ENCODE measurements at places on chromosomes 1 and 21. TPM values are rescaled to one million over a fixed set of nuclear protein-coding genes. Genes with fewer than 3 reads are reported as not detected.
A peak's percentile ranks its signal among the peaks of the same experiment; 100 is the strongest.

- DNase-seq: peak; percentile 93
Measured at GRCh38 chr1:234997201-234997895, 131.3 kb downstream of the TOMM20 start.

DNA sequence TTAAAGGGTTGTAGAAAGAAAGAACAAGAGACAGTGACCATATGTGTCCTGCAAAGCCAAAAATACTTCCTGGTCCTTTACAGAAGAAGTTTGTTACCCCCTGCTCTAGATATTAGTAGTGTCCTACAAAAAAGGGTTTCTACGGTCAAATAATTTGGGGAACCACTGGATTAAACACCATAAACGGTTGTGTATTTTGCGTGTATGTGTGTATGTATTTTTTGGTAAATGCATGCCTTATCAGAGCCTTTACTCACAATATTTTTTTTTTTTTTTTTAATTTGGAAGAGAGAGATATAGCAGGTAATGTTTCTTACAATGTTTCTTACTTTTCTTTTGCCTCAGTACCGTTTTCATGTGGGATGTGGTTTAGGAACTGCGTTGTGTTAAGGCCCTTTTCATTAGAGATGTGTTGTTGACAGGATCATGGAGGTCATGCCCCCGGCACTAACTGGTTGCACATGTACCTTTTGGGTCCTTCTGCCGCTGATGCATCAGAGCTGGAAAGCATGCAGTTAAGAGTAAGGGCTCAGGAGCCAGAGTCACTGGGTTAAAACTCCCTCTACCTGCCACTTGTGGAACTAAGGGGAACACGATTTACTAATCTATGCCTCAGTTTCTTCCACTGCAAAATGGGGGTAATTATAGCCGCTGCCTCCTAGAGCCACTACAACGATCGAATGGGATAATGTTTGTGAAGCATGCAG, 234.6 kb upstream of the KAZN start:
- no peak for DNase-seq

DNA sequence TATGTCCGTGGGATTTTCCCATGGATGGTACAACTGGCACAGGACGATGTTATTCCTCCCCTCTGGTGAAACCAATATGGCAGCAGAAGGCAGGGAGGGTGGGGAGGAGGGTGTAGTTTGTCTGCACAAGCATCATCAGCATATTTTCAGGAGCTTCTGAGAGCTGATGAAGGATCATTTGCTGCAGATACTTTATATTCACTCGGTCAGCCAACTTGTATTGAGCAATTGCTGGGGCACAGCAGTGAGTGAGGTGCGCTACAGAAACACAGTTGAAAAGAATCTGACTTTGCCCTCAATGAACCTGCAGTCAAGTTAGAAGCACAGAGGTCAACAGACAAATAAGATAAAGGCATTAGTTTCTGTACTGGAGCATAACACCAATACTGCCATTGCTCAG, 13.0 kb downstream of the PKP1 start:
- no peak for DNase-seq

Gene TIE1
- total RNA-seq: 59.4 TPM

- no peak for DNase-seq
Measured at GRCh38 chr1:214510914-214511638, 40.3 kb downstream of the PTPN14 start.

DNA sequence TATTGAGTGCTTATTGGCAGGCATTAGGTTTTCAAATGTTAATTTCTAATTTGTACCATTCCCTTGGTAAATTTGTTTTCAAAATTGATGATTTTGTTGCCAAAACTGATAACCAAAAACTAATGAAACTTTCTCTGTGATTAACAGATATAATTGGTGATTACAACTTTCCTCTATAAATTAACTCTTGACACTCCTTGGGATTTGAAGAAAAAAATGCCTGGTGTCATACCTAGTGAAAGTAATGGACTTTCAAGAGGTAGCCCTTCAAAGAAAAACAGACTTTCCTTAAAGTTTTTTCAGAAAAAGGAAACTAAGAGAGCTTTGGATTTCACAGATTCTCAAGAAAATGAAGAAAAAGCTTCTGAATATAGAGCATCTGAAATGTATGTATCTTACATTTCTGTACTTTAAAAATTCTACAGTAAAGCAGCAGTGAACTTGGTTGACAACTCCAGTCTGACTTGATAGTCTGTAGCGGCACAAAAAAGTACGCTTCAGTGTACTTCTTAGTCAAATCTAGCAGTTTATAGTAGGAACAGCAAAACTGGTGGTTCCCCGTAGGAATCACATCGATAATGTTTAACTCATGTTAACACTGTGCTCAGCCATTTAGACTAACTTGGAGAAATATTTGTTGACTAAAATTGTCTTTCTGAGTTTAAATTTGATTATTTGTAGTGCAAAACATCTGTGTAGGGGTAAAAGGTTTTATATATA, 3.0 kb downstream of the USP1 start:
- no peak for DNase-seq

Gene S100A8
- 266 TPM for total RNA-seq

DNA sequence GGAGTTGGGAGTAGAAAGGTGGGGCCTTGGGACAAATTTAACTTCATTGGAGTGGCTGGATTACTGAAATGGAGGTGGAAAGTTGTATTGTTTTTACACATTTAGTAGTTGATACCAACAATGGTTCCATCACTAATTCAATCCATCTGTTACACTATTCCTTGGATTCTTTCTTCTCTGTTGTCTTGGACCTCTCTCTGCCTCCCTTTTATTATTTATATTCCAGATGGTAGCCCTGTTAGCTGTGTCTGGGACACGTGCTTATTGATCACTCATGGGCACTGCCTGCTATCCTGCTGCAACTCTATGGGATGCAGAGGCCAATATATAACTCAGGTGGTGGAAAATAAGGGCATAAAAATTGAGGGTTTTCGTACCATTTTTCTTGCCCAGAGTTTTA, 346.3 kb downstream of the PAPPA2 start:
- no peak for DNase-seq

DNA sequence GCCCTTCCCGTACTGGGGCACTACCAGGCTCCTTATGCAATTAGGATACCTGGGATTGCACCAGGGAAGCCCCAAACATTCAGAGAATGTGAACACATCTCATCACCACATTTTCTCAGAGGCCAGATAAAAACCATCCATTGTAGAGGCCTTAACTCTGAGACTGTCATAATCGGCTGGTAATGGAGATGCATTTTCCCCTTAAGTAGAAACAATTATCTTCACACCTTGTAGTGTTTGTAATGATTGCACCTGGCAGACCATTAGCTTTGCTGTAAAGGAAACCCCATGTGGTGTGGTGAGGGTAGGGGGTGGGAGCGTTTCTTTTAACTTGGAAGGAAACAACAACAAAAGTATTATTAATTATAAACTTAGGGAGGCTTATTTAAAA, 90.0 kb upstream of the TLR5 start:
- no peak for DNase-seq

Gene FNDC10
- total RNA-seq: 7.4 TPM

GRCh38 chr1:36093226-36093625, 4.5 kb downstream of the ADPRS start:
- no peak for DNase-seq

Gene KLF17
- total RNA-seq: 0.52 TPM

DNA sequence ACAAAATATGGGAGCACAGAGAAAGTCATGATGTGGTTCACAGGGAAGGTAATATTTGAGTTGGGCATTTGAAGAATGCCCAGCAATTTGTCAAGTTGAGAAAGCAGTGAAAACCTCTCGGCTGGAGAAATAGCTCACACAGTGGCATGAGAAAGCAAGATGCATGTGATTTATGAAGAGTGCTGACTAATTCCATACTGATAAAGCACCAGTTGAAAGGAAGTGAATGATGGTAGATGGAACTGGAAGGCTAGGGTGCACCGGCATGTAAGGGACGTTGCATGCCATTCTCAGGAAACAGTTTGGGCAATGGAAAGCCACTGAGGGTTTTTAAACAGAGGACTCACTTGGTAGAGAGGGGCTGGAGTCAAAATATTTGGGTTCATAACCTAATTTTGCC, 53.5 kb upstream of the MTF2 start:
- DNase-seq: no peak

- no peak for DNase-seq
Measured at GRCh38 chr1:14946684-14947238, 206.8 kb upstream of the TMEM51 start.

GRCh38 chr1:8572106-8572505, 245.3 kb downstream of the RERE start:
- DNase-seq: no peak

DNA sequence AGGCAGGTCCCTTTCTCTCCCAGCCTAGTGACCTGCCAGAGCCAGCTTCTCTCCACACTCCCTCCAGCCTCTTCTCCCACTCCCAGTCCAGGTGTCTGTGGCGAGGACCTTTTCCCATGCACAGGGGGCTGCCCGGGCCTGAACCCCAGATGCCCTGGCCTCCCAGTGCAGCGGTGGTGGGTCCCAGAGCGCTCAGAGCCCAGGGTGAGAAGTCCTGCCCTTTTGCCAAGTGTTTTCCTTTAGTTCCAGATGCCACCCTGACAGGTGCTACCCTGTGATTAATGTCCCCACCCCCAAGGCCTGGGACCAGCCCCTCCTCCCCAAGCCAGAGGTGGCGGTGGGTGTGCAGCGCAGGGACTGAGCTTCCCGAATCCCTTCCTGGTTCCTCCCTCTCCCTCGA, 90.4 kb downstream of the PAX7 start:
- no peak for DNase-seq

- DNase-seq: no peak
Measured at GRCh38 chr21:44991538-44992483, 52.0 kb downstream of the SLX9 start.

Gene EDN2
- not detected for total RNA-seq

GRCh38 chr1:182783068-182783467, 6.5 kb upstream of the NPL start:
- no peak for DNase-seq

- no peak for DNase-seq
Measured at GRCh38 chr1:21232044-21232443, 55.3 kb upstream of the EIF4G3 start.

GRCh38 chr1:105362438-105362837, 1612.7 kb downstream of the AMY1C start:
- DNase-seq: no peak

DNA sequence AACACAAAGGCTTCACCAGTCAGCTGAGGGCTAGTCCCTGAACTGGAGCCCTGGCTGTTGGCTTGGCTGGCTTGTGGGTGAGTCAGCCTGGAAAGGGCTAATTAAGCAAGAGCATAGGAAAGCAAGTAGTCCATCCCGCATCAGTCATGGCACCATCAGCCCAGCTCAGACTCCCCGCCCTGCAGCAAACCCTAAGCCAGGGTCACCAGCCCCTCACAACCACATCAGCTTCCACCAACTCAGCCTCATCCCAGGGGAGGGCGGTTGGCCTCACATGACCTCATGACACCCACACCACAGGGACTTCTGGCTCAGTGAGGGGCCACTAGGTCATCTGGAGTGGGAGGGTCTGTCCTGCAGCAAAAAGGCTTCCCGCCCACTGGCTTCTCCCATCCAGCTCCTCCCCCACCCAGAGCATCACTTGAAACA, 7.0 kb upstream of the SPATC1L start:
- peak; percentile 36 for DNase-seq

Gene IFFO2
- 15.4 TPM for total RNA-seq

All from upper lobe of right lung (tissue), 1 donor.